Glutamatergic neuron (in vitro differentiated cells): ENCODE measurements at places on chromosomes 7 and 10. TPM values are rescaled to one million over a fixed set of nuclear protein-coding genes. Genes with fewer than 3 reads are reported as not detected.

The LSM8 gene
- 36.5 TPM for total RNA-seq

The LOXL4 gene
- 6.1 TPM for total RNA-seq

The MMD2 gene
- total RNA-seq: 0.47 TPM

The ITGA8 gene
- total RNA-seq: 0.93 TPM

The EIF5AL1 gene
- total RNA-seq: 0.61 TPM

The GPR26 gene
- 0.10 TPM for total RNA-seq

The FAM20C gene
- 199 TPM for total RNA-seq

The NPTX2 gene
- 81.2 TPM for total RNA-seq

The RELN gene
- 5.7 TPM for total RNA-seq

The BAZ1B gene
- total RNA-seq: 108 TPM

The TUBAL3 gene
- total RNA-seq: not detected

The CCT6A gene
- total RNA-seq: 203 TPM

The CCDC172 gene
- not detected for total RNA-seq

The SFTPA1 gene
- total RNA-seq: not detected

The PAPOLB gene
- total RNA-seq: 1.2 TPM

The DRGX gene
- 65.2 TPM for total RNA-seq

The AGAP6 gene
- total RNA-seq: 18.5 TPM

The CHN2 gene
- 63.2 TPM for total RNA-seq

The PTTG1IP2 gene
- not detected for total RNA-seq

The RALA gene
- total RNA-seq: 69.9 TPM

The TWIST1 gene
- not detected for total RNA-seq

The IL2RA gene
- not detected for total RNA-seq

The DCLRE1C gene
- 8.5 TPM for total RNA-seq

The STOX1 gene
- total RNA-seq: 0.47 TPM

The TMEM270 gene
- not detected for total RNA-seq

The CLEC2L gene
- 3.1 TPM for total RNA-seq

The ANKRD7 gene
- not detected for total RNA-seq

The HOXA9 gene
- not detected for total RNA-seq

The GARIN1A gene
- total RNA-seq: 8.2 TPM

The TAS2R40 gene
- not detected for total RNA-seq

The PMPCB gene
- total RNA-seq: 59.8 TPM

The SPDYE8 gene
- not detected for total RNA-seq

The HMX2 gene
- not detected for total RNA-seq

The WEE2 gene
- not detected for total RNA-seq

The CDHR3 gene
- total RNA-seq: 50.8 TPM

The PSMC2 gene
- 111 TPM for total RNA-seq

The PPP1R17 gene
- 657 TPM for total RNA-seq
